ENCODE measurements at places on chromosomes 11 and 22.

DNA sequence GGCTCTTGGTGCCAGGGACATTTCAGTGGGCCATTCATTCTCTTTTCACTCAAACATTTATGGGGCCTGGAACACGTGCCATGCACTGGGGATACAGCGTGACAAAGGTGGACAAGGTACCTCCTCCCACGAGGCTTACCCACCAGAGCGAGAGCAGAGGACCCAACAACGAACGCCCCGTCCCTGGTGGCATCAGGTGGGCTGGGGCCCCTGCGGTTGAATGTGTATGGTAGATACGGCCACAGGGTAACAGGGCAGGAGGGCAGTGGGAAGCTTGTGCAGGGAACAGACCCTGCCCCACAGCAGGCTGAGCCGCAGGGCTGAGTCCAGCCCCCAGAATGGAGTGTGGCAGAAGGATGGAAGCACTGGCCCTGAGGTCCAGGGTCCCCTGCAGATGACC lies 81.1 kb downstream of the LRRC32 start:
- no peak for DNase-seq

- DNase-seq: no peak
Observed at GRCh38 chr11:65501186-65501471, 2.3 kb downstream of the MALAT1 start.

DNA sequence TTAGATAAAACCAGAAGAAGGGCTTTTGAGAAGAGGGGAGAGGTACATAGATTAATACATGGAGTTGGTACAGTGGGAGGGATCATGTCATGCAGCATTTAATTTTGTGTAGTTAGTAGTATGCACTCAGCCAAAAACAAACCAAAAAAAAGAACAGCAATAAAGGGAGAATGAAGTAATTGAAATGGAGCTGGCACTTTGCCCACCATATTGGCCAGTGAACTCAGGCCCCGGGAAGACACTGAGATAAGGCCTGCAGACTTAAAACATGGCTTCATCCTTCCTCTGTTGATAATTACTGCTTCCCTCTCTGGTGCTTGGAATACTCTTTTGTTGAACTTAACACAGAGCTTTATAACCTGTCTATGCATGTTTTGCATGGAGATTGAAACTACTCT lies 3.1 kb downstream of the PANX1 start:
- DNase-seq: no peak

DNA sequence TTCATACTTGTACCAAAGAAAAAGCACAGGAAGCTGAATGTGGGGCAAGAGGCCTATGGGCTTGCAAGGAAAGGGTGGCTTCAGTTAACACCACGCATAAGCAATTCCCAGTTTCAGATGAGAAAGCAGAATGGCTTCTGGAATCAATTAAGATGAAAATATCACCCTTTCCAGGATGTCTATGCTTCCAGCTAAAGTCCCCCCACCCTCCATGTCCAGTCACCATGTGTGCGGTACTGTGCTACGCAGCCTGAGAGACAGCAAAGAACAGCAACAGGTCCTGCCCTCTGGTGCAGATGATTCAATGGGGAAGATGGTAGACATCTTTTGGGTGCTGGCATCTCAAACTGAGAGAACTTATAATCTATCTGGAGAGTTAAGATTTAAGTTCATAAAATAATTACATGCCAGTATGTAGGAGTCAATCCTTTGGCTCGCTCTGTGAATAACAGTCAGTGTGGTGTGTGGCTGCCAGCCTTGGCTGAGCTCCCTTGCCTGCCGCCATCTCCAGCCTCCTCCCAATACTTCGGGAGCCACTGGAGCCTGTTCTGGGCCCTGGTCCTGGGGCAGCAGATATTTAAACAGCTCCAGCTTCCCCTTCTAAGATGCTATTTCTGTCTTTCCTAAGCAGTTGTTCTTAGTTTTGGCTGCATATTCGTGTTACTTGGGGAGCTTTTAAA lies 44.5 kb downstream of the ME3 start:
- no peak for DNase-seq

GRCh38 chr22:29382580-29383302 lies 5.6 kb downstream of the AP1B1 start:
- DNase-seq: no peak

GRCh38 chr11:44829838-44830237 lies 103.1 kb downstream of the TSPAN18 start:
- no peak for DNase-seq

DNA sequence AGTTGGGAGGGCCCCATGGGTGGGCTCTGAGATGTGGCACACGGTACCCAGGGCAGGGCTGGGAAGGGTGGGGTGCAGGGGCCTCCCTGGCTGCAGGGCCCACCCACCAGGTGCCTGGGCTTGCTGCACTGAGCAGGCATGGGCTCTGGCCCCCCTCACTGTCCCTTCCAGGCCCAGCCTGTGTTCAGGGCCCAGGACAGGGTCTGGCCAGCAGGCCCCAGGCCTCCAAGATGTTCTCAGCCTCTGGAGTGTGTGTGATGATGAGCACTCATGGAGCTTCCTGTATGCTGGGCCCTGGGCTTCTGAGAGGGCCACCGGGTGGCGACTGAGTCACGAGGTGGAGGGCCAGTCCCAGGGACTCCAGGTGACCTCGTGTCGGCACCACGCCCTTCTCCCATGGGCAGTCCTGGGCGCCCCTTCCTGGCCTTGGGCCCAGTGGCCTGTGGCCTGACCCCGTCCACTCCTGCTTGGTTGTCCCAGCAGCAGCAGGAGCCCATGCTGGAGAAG lies 55.9 kb upstream of the CCDC188 start:
- DNase-seq: peak; percentile 5

DNA sequence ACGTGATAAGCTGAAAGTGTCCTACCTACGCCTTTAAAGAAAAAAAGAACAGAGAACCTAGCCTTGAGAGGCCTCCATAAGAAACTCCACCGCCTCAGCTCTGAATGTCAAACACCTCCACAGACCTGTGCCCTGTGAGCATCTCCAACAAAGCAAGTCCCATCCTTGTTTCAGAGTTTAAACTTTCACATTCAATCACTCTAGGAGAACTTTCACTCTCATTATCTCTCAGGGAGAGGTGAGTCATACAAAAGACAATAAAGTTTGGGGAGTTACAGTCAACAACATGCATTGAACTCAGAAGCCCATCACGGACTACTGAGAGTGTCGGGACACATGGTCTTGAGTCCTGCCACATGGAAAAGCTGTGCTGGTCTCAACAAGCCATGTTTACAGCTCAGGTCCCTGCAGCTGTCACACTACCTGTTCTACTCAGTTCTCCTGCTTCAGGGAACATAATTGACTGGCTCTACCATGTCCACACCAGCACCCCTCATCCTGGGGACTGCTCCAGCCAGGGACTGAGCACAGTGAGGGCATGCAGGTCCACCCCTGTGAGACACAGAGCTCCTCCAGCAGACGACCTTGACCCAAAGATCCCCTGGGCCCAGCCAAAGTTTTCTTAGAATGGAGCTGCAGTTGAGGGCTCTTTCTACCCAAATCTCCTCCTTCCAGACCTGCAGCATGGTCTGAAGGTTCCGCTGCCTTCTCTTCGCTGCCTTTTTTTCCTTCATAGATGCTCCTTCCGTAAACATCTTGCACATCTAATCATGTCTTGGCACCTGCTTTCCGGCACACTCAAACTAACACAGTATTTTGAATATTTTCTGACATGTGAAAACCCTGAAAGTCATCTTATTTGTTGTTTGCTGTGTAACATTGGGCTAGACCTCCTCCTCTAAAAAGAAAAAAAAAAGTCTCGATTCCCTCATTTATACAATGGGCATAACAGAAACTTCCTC lies 114.9 kb downstream of the ETS1 start:
- DNase-seq: peak; percentile 57

DNA sequence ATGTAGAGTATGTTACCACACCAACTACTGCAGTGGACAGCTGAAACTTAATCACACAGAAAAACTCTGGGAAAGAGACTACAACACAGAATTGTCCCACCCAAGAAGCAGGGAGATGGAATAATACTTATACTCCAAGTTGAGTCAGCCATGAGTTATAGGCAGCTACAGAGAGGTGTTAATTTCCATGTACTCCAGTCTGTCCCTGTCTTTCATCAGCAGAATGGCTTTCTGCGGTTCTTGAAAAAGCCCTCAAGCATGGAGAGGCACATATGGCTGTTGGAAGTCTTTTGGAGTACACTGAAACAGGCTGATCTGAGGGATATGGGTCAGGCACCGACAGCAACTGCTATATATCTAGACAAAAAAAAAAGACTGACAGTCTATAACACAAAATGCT lies 219.5 kb downstream of the DLG2 start:
- no peak for DNase-seq

DNA sequence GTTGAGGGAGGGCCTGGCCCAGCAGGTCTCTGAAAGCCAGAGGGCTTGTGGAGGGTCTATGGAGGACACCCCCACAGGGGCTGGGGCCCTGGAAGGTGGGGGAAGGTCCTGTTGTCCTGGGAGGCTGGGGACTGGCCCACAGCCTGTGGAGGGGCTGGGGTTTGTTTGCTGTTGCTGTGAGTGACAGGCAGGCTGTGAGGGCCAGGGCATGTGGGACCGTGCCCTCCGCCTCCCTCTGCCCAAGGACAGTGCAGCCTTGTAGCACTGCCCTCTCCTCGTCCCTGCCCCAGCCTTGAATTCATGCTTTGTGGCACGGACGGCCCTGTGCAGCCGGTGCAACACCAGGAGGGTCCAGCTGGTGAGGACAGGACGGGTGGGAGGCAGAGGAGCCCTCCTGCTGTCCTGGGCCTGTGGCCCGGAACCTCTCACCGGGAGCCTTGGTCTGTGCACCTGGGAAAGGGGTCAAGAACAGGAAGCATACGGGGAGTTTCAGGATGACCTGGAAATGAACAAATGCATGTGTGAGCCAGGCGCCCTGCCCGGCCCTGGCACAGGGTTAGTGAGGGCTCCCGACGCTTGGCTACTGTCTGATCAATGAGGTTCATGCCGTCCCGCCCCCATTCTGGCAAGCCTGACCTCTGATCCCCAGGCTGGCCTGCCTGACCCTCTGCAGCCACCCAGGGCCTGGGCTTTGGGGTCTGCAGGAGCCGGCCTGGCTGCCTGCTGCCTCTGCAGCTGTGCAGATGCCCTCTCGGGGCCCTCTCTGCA lies 37.4 kb upstream of the PRODH start:
- DNase-seq: no peak

DNA sequence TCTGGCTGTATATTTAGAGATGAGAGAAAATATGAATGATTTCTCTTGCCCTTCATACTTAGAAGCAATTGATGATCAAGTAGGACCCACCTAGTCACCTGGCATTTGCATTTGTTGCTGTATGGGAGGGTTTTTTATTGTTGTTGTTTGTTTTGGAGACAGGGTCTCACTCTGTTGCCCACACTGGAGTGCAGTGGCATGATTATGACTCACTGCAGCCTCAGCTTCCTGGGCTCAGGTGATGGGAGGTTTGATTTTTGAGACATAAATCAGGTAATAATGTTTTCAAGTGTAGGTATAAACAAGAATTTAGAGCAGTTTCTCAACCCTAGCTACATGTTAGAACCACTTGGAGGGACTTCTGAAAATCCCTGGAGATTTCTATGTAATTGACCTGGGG lies 63.0 kb downstream of the TNRC6B start:
- DNase-seq: no peak

DNA sequence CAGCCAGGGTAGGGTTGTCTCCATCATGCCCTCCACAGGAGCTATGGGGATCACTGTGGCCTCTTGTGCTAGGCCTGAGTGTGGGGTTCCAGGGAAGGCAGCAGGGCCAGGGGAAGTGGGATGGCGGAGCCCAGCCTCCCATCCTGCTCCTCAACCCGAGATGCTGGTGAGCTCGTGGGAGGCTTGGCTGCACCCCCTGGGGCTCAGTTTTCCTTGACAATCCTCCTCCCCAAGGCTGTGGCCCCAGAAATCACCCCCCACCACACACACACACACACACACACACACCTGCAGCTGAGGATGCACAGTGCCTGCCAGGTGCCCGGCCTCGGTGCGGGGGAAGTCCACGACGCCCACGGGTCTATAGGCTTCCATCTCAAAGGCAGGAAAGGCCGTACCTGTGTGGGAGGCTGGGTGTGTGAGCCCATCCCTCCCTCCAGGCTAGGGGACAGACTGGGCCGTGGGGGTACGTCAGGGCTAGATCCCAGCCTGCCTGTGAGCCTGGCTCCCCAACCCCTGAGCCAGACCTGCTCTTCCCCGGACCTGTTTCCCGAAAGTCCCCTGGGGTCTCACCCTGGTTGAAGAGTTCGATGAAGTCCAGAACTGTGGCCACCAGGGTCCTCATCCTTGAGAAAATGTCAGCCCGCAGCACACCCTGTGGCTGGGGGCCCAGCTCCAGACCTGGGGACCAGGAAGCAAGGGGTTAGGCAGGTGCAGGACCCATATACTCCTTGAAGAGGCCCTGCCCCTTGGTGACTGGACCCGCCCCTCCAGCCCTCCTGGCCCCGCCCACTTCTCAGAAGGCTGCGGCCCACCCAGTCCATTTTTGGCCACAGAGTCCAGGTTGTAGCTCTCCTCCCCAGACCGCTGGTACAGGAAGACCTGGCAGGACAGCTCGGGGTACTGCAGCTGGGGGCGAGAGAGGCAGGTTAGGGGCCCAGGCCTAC lies 5.2 kb upstream of the TBX10 start:
- no peak for DNase-seq

- no peak for DNase-seq
Observed at GRCh38 chr11:33211153-33211552, 46.0 kb upstream of the HIPK3 start.

DNA sequence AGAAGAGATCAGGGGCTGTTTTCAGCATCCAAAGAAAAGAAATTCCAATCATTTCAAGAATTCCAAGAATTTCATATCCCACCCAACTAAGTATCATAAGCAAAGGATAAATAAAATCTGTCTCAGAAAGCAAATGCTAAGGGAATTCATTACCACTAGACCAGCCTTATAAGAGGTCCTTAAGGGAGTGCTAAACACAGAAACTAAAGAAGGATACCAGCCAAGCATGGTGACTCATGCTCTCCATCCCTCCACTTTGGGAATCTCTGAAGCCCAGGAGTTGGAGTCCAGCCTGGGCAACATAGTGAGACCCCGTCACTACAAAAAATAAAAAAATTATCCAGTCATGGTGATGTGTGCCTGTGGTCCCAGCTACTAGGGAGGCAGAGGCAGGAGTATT lies 17.8 kb downstream of the FADD start:
- DNase-seq: no peak

- DNase-seq: no peak
Observed at GRCh38 chr22:47395481-47395880, 633.0 kb downstream of the TBC1D22A start.

DNA sequence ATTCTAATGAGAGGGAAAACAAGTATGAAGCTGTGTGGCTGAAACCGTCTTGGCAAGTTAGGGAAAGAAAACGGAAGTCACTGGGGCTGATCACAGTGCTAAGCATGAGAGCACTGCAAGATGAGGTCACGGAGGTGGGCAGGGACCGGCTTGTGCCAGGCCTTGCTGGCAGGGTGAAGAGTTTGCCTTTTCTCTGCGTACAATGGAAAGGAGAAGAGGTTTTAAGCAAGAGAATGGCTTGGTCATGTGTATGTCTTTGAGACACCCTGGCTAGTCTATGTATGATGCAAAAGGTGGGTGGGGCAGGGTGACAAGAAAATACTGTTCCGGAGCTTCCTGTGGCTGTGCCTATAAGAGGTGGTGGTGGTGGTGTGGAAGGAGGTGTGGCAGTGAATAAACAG lies 567.9 kb downstream of the NTM start:
- no peak for DNase-seq

- no peak for DNase-seq
Observed at GRCh38 chr11:117361432-117361831, 33.8 kb downstream of the CEP164 start.
